Naive B cell (primary cell): ENCODE measurements at places on chromosomes 16 and 17. TPM values are rescaled to one million over a fixed set of nuclear protein-coding genes. Genes with fewer than 3 reads are reported as not detected.

GRCh38 chr17:70047619-70048419 is 27.2 kb upstream of the KCNJ16 start:
- DNase-seq, result no peak

- DNase-seq, result no peak
Measured at GRCh38 chr17:39823407-39824054, 40.6 kb downstream of the IKZF3 start.

GRCh38 chr17:76356803-76357456 is 3.2 kb upstream of the PRPSAP1 start:
- no peak for DNase-seq

- no peak for DNase-seq
Measured at GRCh38 chr16:2373176-2373575, 32.6 kb upstream of the ABCA3 start.

DNA sequence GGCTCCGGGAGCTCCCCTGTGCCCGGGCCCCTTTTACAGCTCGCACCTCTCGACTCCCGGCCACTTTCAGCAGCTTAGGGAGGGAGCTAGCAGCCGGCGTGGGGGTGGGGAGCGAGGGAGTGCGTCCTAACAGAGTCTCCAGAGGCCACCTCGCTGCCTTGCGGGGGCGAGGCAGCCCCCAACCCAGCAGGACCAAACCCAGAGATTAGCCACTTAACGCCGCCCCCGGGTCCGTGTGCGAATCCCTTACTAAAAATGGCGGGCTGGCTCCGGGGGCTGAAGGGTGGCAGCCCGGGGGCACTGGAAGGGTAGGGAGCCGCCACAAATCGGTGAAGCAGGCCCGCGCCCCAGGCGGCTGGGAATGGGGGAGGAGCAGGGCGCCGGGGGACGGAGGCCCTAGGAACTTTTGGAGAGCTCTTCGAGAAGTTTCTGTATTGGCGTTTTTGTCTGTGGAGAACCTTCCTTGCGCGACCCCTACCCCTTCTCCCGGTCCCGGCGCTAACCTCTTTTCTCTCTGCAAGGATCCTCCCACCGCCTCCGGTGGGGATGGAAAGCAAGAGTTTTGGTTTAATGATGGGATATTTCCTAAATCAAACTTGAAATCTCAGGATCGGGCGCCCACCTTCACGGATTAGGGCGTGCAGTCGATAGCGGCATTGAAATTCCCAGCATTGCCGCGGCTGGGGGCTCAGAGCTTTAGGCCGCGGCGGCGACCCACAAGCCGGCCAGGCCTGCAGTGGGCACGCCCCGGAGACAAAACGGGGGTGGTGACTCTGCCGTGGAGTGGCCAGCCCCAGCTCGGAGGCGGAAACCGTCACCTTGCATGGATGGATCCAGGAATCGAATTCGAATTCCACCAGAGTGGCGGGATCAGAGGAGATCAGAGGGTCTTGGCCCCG is 793 bp upstream of the IRX3 start:
- no peak for DNase-seq

TRPV3 gene
- polyA plus RNA-seq, result not detected

ALDH3A2 gene
- 28.4 TPM for polyA plus RNA-seq
